Heart left ventricle (tissue), 16 donors: ENCODE measurements at places on chromosomes 6 and 20. TPM values are rescaled to one million over a fixed set of nuclear protein-coding genes. Genes with fewer than 3 reads are reported as not detected.

TCP1 gene
- total RNA-seq, result 140 TPM

BTN1A1 gene
- total RNA-seq, result not detected

TBX18 gene
- 5.2 TPM for total RNA-seq

OR2H2 gene
- total RNA-seq, result not detected
